ENCODE measurements at places on chromosomes 16 and 17. TPM values are rescaled to one million over a fixed set of nuclear protein-coding genes. Genes with fewer than 3 reads are reported as not detected.

- peak; percentile 22 for DNase-seq
Measured at GRCh38 chr17:78798695-78799559, 16.9 kb upstream of the CYTH1 start.

DNA sequence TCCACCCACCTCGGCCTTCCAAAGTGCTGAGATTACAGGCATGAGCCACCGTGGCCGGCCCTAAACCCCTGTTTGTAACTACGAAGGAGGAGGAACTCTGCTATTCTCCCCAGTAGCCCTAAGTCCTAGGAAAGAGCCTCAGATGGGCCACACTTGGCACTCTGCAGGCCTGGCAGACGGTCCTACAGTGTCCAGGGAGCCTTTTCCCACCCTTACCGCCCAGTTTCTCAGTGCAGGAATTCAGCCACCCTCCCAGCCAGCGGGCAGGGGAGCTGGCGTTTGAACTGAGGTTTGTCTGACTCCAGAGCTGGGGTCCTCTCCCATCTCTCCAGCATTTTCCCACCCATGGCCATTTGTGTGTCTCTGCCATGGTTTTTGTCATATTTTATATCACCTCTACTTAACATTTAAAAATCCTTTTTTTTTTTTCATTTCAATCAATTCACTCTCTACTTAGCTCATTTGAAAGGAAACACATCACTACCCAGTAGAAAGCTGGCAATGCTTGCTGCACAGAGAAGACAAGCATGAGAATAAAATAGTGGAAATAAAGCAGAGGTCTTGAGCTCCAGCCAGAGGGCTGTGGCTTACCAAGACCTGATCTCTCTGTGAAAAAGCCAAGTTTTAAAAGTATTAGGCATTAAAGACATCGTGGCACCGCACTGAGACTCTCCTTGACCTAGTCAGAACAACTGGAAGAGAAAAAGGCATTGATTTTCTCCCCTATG lies 34.9 kb downstream of the BCO1 start:
- DNase-seq, result no peak

- DNase-seq, result no peak
Measured at GRCh38 chr16:13560151-13560550, 359.8 kb upstream of the ERCC4 start.

- no peak for DNase-seq
Measured at GRCh38 chr17:15510361-15510760, 42.9 kb upstream of the CDRT4 start.

DNA sequence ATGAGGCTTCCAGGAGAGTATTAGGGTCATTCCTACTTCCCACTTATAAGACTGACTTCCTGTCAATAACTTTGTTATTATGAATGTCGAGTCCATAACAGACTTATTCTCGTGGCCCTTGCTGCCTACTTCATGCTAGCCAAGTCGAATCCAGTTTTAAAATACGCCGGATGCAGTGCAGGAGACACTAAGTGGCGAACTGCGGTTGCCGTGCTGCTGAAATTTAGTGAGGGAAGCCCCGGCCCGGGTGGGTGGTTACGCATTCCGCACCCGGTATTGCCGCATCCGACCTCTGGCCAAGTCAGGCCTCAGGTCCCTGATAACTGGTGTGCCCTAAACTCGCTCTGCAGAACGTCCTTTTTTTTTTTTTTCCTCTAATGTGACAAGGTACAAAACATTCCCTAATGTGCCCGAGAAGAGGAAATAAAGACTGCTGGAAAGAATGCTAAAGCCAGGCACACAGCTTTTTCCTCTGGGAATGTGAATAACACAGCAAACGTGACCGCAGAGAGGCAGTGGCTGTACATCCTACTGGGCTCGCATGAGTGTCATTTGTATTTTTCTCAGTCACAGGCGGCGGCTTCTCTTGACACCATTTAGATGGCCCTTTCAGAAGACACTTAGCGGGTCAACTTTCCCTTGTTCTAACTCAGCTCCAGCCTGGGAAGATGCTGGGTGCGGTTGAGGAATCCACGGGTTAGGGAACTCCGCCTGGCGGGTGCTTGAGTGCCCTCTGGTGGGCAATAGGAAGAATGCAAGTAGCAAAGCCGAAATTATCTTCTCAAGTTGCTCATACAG lies 7.1 kb upstream of the AKTIP start:
- DNase-seq, result peak; percentile 63

DNA sequence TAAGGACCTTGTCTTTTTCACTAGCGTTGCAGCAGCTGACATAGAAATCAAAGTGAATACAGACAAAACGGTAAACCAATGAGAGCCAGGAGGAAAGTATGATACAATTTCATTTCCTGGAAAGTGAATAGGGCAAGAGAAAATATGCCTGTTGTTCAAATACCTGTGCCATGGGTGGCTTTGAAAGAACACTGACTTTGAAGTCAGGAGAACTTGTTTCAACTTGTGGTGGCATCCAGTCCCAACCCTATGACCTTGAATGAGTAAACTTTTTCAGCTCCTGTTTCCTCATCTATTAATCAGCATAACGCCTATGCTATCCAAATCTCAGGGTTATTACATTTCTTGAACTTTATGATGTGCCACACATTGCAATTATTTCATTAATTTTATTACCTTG lies 173.7 kb upstream of the HS3ST3A1 start:
- DNase-seq, result no peak

GRCh38 chr16:30060836-30061554 lies 4.6 kb upstream of the ALDOA start:
- no peak for DNase-seq

DNA sequence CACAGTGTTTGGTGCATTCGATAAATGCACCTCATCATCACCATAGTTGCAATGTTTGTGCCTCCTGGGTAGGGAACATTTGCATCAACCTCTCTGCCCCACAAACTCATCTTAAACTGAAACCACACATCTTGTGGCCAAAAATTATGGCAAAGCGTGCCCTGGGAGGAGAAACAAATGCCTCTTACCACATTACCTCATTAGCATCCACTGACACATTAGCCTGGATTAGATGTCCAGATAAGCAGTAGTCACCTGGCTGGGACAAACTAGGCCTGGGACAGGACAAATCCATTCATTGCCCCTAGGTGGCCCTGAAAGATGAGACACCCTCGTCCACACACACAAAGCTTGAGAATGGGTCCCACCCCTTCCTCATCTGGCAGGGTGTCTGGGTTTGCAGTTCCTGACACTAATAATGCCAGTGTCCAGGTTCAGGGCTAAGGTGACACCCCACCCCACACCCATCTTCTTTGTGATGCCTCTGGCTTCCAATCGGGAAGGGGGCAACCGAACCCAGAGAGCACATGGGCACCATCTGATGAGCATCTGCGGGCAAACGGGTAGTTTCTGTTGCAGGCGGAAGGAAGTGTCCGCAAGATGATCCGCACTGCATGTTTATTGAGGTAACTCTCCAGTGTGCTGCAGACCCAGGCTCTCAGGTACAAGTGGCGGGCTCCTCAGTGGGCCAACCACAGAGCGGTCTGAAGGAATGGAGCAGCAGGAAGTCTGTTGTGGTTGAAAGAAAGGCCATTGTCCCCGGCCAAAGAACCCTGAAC lies 8.6 kb downstream of the XYLT1 start:
- DNase-seq, result no peak

GRCh38 chr16:20873331-20873730 lies 26.8 kb downstream of the DCUN1D3 start:
- no peak for DNase-seq

GRCh38 chr17:2792366-2793169 lies 3.7 kb upstream of the RAP1GAP2 start:
- DNase-seq, result no peak

DNA sequence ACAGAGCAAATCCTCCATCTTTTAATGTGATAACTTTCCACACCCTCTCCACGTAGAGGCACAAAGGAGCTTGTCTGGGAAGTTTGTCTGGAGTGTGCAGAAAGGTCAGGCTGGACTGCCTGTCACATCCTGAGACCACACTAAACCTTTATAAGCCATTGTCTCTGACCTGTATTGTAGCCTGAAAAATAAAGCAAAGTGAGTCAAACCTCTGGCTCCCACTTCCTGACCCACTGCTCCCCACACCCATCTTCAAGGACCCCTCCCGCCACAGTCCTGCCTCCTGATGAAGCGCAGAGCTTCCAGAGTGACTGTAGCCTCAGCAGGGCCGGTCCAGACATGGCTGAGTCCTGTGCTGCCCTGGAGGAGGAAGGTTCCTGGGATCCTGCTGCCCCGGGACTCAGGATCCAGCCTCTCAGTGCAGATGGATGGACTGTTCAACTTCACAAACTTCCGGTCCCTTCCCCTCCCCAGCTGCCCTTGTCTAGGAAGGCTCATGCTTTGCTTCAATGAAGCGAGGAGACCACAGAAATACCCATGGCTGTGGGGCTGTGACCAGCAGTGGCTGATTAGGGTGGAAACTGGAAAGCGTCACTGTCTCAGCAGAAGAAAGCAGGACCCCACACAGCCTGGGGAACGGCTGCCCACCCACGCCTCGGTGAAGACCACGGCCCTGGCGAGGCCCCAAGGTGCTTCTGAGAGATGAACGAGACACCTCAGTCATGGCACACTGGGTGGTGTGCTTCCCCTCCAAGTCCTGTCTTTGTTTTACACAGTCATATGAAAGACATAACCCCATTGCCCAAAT lies 30.9 kb upstream of the CLEC18B start:
- DNase-seq, result no peak

Gene PRSS33
- not detected for total RNA-seq

Gene HOXB8
- total RNA-seq, result 0.52 TPM

Gene C17orf67
- 0.50 TPM for total RNA-seq

Gene ALKBH5
- total RNA-seq, result 96.2 TPM

Gene HBA1
- total RNA-seq, result 2.2 TPM

Gene TRAF4
- total RNA-seq, result 83.4 TPM

Gene HASPIN
- 13.2 TPM for total RNA-seq
